NCI-H2081 treated with DMSO at 0.1 percent for 48 hours (cell line): ENCODE measurements at places on chromosomes 5 and 9.

- DNase-seq, result no peak
These were observed 37.6 kb downstream of the ALG2 start for GRCh38 chr9:99184110-99184474.

DNA sequence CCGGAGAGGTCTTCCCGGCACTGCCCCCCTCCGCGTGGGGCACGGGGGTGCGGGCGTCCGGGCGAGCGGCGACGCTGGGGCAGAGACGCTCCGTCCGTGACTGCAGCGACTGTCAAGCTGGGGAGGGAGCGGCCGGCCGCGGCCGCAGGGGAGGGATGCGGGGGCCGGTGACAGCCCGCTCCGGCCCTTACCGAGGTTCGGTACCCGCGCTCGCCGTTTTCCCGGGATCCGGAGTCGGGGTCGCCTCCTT lies 400 bp downstream of the KDM4C start:
- DNase-seq, result no peak

GRCh38 chr5:32840606-32841005 lies 129.5 kb downstream of the NPR3 start:
- DNase-seq, result no peak

GRCh38 chr9:123798195-123798594 lies 131.7 kb downstream of the DENND1A start:
- DNase-seq, result no peak

- no peak for DNase-seq
These were observed 75.7 kb upstream of the NFIB start for GRCh38 chr9:14389657-14390056.

GRCh38 chr9:92132501-92132900 lies 17.3 kb upstream of the SPTLC1 start:
- no peak for DNase-seq

GRCh38 chr5:107215611-107216010 lies 455.1 kb downstream of the EFNA5 start:
- no peak for DNase-seq

- no peak for DNase-seq
These were observed 237.2 kb downstream of the PCSK5 start for GRCh38 chr9:76127637-76128036.

- no peak for DNase-seq
These were observed 41.9 kb downstream of the BNC2 start for GRCh38 chr9:16828340-16829281.

DNA sequence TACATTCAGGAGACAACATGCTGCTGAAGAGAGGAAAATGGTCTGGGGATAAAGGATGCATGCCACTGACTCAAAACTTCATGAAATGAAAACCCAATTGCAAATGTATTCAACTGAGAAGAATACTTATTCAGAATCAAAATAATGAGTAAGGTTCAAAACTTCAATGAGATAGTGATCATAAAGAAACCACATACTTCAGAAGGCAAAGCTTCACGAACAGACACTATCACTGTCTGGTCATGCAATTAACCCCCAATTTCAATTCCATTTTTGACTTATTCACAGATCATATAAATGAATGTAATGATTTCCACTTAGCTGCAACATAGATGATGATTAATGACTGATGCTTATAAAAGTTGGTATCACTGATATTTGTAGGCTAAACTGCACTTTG lies 33.0 kb upstream of the CTNNAL1 start:
- DNase-seq, result no peak

DNA sequence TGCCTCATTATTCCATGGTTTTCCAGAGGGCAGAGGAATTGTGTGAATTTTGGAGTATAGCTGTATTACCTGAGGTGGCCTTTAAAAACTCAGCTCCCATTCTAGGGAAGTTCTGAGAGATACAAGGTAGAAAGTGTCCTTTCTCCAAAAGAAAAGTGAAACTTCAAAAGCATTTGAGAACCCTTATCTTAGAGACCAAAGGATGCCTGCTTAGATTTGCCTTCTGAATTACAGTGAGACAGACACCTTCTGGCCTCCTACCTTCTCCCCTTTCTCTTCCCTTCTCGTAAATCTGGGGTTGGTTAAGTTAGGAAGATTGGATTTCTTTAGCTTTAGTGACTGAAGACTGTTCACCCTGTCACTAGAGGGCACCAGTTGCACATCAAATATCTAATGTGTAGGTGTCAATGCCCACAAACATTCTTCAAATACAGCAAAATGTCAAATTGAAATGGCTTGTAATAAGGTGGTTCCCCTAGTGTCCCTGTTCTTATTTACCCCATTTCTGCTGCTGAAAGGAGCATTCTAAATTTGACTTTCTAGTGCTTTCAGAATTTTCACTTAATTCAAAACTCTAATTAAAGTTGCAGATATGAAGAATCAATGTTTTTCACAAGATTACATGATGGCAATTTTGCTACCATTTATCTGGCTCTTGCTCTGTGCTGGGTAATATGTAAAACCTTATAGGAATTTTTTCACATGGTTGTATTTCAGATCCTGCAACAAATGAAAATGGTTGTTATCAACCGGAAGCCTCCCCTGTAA lies 46.7 kb downstream of the PRRC1 start:
- peak; percentile 30 for DNase-seq

DNA sequence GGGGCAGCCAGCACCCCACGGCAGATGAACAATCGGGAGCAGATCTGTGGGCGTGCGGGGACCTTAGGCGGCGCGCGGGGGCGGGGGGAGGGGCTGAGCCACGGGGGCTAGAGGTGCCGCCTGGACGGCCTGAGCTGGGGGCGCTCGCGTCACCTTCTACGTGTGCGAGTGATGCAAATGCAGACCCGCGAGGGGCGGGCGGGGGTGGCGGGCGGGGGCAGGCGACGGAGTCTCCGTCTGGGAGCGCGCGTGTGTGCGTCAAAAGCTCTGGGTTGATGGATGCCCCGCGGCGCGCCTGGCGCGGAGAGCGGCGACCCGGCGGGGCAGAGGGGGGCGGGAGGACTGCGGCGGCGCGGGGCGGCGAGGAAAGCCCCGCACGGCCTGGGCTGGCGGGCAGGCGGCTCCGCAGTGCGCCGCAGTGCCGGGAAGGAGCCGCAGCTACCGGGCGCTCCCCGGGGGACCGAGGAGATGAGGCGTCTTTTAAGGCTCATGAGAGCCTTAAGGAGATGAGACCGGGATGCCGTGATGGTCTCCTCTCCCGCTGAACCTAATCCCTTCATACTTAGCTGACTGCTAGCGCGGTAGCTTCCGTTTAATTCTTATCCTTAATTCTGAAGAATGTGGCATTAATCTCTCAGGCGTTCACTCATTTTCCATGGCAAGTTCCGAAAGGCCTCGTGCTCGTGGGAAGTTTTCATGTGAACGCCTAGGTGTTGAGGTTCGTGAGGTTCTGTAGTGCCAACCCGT lies 1.5 kb downstream of the SV2C start:
- DNase-seq, result no peak

DNA sequence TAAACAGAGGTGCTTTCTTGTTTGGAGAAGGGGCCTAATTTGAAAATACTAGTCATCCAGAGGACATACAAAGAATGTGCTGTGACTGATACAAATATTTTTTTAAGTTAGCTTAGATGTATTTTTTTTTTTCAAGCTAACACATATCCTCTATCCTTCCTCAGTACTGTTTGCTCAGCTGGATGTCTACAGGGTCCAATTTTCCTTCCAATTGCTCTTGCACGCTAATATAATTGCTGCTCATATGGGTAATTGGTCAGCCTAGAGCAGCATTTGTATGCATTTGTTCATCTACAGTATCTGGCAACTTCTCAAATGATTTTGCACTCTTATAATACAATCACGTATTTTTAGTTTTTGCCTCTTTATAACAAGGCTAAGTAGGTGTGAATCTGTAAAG lies 84.7 kb downstream of the ZDHHC21 start:
- DNase-seq, result peak; percentile 98

DNA sequence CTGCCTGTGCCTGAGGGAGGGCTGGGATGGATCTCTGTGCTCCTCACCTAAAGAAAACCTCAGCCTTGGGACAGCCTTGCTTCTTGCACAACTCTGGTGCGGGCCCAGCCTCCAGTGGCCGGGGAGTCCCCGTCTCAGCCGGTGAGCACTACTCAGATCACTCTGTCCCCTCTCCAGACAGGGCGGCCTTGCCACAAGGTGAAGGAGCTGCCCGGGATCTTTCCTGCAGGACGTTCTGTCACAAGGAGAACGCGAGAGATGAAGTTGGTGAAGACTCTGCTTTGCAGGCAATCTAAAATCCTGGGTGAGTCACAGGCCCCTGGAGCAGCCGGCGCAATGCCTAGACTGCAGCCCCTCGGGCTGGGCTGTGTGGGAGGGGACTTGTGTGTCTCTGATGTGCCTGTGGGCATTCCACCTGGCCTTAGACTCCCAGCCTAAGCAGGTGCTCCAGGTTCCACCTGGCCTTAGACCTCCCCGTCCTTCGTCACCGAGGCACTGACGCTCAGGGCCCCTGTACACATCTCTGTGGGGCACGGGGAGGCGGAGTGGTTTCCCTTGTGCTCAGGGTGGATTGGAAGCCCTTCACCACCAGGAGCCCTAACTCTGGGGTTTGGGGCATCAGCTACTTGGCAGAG lies 15.2 kb upstream of the IRX4 start:
- no peak for DNase-seq
